ENCODE measurements at places on chromosomes 16 and 17. TPM values are rescaled to one million over a fixed set of nuclear protein-coding genes. Genes with fewer than 3 reads are reported as not detected.

GRCh38 chr16:11112723-11113348 is 143.2 kb downstream of the SOCS1 start:
- DNase-seq = no peak

DNA sequence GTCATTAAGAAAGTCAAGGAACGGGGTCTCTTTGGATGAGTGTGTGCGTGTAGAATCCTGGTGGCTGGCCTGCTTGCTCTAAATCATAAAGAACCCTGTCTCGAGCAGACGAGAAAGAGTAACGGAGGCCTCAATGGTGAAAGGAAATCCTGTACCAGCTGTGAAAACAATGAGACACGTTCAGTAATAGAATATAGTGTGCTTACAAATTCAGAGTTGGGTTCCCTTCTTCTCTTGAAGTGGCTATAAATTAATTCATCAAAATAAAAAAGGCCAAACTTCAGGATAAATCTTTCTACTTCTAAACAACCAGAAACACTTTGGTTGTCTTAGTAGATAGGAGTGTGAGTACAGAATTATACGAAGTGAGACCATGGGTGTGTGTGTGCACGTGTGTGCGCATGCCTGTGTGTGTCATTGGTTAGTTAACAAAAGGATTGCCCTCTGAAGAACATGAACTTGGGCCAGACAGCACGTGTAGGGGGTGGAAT is 48.5 kb downstream of the WWOX start:
- DNase-seq = no peak

DNA sequence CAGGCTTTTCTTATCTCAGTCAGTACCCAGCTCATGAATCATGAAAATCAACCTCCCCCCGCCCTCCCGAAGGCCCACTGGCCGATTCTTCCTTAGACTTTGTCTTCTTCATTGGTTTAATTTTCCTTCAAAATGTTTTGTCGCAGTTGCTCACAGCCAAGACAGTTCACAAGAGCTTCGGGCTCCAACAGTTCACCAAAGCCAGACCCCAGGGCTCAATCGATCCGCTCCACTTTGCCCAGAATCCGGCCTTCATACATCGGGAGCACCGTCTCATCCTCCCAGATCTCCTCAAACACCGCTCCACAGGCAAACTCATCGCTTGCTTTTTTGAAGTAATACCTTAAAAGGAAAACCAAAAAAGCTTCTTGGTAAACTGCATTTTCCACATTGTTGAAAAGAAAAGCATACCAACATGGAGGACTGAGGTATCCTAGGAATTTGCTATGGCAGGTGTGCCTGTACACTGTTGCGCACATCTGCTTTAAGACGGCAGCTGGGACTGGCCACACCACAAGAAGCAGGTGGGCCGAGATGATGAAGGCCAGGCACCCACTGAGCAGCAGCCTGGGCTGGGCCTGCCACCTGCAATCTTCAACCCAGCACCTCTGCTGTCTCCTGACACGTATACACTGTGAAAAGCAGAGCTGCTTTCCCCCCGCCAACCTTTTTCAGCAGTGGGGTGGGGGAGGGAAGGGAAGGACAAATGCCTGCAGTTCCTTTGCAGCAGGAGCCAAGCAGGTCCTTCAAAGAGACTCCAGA is 31.5 kb downstream of the AXIN2 start:
- DNase-seq = no peak

- DNase-seq = no peak
Measured at GRCh38 chr17:67111808-67112207, 67.5 kb downstream of the CACNG1 start.

DNA sequence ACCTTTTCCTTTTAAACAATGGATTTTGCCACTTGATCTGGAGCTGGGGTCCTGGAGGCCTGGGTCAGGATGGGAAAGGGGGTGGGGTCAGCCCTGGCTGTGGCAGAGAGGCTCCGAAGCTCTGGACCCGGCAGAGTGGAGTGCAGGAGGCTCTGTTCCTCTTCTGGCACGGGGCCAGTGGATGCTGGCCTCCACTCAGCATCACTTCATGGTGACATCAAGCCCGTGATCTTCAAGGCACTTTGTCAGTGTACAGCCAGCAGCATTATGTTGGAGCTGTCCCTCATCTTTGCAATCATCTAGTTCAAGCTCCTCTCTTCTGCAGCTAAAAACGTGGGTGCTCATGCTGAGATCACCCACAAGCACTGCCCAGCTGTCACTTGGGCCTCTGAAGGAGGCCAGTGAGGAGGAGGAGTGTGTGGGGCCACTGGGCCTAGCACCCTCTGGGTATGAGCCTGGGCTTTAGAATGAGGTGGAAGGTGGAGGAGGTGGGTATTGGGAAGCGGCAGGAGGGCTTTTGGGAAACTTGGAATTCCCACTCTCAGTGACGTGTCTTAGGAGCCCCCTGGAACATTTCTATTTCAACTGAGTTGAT is 45.9 kb upstream of the MGAT5B start:
- no peak for DNase-seq

DNA sequence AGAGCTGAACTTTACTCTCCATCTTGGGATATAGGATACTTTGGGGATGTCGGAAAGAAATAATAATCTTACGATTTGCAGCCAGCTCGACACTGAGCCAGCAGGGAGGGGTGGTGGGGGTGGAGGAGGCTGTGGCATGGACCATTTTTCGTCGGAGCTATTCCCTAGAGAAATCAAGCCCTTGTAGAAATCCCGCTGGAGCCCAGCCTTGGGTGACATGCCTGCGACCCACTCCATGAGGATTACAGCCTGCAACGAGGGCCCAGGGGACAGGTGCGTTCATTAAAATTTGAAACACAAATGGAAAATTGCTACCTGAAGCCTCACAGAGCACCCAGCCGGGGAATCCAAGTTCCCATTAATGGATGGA is 82.8 kb upstream of the GSE1 start:
- no peak for DNase-seq

TBC1D16 gene
- 61.8 TPM for total RNA-seq

ACSM5 gene
- total RNA-seq = 12.9 TPM

TMEM204 gene
- 24.7 TPM for total RNA-seq

CCDC137 gene
- total RNA-seq = 15.6 TPM

PSME3 gene
- total RNA-seq = 72.1 TPM

Data from omental fat pad (tissue), 4 donors.